ENCODE measurements at places on chromosomes 12 and 14.
A peak's percentile ranks its signal among the peaks of the same experiment; 100 is the strongest.

GRCh38 chr12:3464561-3464960 lies 26.4 kb upstream of the PRMT8 start:
- no peak for DNase-seq

DNA sequence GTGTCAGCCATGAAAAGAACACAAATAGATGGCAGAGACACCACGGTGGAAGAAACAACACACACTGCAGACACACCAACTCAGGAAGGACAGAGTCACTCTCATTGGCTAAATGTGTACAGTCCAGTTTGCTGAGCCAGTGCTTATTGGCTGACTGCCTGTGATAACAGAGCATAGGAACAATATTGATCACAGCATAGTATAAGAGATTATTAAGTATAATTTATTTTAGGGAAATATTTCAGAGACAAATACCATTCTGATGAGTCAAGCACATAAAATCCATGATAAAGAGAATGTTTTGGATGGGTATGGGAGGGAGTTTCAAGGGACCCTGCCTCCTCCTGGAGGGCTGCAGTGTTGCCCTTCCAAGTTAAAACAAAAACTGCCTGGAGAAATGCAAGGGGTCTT lies 50.9 kb downstream of the BTG1 start:
- DNase-seq: no peak

- peak; percentile 20 for DNase-seq
Observed at GRCh38 chr12:92055877-92056276, 89.8 kb downstream of the BTG1 start.

DNA sequence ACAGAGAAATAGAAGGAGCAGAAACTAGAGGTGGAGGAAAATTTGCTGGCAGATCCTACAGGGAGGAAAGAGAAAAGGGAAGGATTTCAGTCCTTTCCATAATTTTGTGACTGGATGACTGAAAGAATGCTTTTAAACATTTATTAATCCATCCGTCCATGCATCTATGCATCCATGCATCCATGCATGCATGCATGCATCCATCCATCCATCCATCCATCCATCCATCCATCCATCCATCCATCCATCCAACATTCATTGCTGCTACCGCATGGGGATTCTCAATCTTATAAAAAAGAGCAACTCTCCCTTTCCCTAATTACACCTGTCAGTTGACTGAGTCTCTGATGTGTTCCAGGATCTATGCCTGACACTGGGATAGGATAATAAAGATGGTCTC lies 55.7 kb upstream of the NR2C1 start:
- DNase-seq: no peak

- no peak for DNase-seq
Observed at GRCh38 chr12:82448911-82449578, 90.7 kb downstream of the METTL25 start.

DNA sequence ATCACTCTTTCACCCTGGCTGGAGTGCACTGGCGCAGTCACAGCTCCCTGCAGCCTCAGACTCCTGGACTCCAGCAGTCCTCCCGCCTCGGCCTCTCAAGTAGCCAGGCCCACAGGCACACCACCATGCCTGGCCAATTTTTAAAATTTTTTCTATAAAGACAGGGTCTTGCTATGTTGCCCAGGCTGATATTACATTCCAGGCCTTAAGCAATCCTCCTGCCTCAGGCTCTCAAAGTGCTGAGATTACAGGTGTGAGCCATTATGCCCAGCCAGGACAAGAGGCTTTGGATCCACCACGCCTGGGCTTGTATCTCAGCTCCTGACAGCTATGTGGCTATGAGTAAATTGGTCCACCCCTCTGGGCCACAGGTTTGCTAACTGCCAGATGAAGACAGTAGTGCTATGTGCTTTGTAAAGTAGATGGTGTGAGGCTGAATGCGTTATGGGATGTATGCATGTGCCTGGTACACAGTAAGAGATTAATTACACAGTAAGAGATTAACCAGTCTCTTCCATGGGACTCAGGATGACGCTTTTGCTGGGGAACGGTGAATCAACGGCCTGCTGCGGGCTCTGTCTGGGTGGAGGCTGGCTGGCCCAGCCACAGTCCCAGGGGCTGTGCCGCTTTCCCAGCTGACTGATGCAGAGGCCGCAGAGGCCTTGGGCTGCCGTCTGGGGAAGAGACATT lies 53.3 kb upstream of the NCOR2 start:
- DNase-seq: no peak

DNA sequence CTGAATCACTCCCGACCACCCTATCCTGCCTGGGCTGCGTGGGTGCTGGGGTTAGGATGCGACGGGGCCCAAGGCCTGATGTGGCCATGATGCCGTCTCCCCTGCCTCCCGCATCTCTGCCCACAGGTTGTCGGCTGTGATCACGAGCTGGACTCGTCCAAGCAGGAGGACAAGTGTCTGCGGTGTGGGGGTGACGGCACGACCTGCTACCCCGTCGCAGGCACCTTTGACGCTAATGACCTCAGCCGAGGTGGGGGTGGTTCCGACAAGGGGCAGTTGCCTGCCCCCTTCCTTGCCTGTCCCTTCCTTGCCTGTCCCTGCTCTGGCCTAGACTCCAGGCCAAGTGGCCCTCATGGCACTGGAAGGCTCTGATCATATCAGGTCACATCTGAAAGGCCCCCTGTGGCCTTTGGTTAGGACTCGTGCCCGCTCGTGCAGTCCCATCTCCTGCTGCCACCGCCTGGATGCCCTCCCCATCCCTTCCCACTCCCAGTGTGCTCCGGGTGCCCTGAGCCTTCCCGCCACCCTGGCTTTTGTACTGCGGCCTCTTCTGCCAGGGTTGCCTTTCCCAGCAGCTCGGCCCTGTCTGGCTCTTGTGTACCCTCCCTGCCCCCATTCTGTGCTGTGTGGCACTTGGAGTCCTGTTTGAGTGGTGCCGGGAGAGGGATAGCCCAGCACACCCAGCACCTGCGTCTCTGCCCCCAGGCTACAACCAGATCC lies 13.6 kb downstream of the PAPLN start:
- no peak for DNase-seq

- peak; percentile 2 for DNase-seq
Observed at GRCh38 chr12:95473231-95473883, 595 bp upstream of the METAP2 start.
